ENCODE measurements at places on chromosomes 12 and 14. TPM values are rescaled to one million over a fixed set of nuclear protein-coding genes. Genes with fewer than 3 reads are reported as not detected.
A peak's percentile ranks its signal among the peaks of the same experiment; 100 is the strongest.

GRCh38 chr12:76375470-76375869 lies 27.3 kb upstream of the BBS10 start:
- no peak for DNase-seq

DNA sequence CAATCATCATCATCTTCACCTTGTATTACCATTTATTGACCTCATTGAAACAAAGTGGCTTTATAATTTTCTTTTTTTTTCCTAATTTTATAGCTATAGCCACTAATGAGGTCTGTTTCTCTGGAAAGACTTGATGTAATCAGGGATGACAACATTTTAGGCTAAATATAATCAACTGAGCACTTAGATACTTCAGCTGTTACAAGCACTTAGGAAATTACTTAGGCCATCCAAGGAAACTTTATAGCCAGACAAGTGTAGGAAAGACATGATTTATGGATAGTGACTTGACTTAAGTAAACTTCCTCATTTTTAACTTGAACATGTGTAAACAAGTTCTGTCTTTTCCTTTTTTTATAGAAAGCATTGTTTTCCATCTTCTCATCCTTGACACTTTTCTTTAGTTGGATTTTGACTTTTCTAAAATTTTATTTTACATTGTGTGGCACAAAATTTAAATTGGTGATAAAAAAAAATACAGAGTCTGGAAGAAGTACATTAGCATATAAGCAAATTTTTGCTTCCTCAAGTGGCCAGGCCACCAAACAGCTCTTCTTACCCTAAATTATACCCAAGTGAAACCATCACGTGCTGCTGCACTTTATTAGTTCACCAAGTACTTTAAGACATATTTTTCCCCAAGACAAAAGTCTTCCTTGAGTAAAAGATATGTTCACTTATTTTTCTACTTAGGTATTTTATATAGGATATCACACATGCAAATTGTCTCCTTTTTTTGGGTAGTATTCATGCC lies 15.1 kb downstream of the CPNE8 start:
- no peak for DNase-seq

GRCh38 chr14:95703805-95704204 lies 10.1 kb downstream of the TCL1A start:
- no peak for DNase-seq

DNA sequence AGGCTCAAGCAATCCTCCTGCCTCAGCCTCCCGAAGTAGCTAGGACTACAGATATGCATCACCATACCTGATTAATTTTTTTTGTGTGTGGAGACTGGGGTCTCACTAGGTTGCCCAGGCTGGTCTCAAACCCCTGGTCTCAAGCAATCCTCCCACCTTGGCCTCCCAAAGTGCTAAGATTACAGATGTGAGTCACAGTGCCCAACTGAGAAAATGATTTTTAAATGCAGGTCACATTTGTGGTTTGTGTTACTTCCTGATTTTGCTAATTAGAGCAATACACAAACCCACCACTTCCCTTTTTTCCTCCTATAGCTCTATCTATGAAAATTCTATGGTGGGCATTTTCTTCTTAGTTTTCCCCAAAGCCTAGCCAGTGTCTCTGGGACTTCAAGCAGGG lies 45.5 kb upstream of the TMEM263 start:
- no peak for DNase-seq

- no peak for DNase-seq
Observed at GRCh38 chr12:19852100-19852855, 413.0 kb downstream of the AEBP2 start.

Gene KRT3
- total RNA-seq: not detected

DNA sequence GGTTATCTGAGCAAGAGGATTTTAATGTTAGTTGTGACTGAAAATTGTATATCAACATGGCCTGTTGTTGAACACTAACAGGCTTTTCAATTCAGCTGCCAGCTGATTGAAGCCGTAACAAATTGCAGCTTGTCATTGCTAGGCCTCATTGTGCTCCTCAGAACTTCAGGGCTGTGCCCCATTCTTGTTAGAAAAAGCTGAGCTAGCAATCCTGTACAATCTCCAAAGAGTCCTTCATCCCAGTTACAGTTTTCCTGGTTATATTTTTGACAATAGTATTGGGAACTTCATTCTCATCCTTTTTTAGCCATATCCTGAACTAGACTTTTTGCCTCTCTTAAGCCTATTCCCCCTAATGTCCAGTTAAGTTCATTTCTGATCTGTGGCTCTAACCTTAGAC lies 564.1 kb upstream of the ATXN7L3B start:
- no peak for DNase-seq

- no peak for DNase-seq
Observed at GRCh38 chr12:126761420-126761819, 1505.5 kb upstream of the TMEM132C start.

Gene LRRC23
- total RNA-seq: 7.7 TPM

GRCh38 chr12:28936221-28936620 lies 212.9 kb upstream of the FAR2 start:
- DNase-seq: no peak

DNA sequence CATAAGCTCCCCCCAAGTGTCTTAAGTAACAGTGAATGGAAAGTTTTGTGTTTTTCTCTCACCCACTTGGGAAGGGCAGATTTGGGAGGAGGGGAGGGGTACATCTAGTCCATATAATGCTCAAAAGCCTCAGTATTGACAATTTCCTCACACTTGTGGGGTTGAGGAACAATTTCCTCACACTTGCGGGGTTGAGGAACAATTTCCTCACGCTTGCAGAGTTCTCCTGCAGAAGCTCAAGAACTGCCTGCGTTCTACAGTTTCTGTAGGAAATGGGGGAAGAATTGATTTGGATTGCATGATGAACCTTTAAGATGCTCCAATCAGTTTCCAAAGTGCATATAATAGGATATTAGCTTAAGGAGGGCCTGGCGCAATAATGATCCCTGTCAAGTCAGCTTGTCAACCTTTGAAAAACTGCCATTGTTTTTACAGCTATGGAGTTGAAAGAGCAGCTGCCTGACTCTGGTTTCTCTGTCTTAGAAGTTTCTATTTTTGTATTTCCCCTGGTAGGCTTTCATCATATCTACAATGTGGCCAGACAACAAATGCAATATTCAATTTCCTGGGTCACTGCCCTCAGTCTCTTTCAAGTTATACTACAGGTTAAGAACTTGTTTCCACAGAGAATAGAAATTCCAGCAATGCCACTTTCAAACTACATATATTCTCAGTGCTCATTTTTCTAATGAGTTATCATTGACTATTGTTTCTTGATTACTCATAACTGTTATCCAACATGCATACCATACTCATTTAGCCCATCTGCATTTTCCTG lies 66.5 kb downstream of the PLEKHG7 start:
- DNase-seq: no peak

- DNase-seq: peak; percentile 81
Observed at GRCh38 chr12:108312693-108313189, 26.4 kb downstream of the CMKLR1 start.

Gene ZFHX2
- 1.0 TPM for total RNA-seq

- DNase-seq: no peak
Observed at GRCh38 chr12:51867371-51867770, 18.9 kb upstream of the FIGNL2 start.

DNA sequence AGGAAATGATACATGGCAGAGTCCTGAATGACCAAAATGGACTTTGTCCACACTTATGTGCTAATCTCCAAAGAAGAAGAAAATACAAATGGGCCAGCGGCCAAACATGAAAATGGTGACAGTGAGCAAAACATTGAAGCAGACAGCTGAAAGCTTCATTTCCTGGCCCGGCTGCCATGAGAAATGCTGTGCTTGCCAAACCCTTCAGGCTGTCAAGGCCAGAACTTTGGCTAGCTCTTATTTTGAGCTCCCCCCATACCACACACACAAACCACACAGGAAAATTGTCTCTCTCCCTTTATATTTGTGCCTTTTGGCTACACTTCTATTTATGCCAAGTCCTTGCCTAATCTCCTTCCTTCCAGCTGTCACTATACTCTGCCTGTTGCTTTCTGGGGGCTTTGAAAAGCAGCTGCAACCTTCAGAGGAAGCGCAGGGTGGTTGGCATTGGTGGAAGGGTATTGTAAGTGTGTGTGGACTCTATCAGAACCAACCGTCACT lies 323.8 kb downstream of the RAD51B start:
- peak; percentile 80 for DNase-seq

DNA sequence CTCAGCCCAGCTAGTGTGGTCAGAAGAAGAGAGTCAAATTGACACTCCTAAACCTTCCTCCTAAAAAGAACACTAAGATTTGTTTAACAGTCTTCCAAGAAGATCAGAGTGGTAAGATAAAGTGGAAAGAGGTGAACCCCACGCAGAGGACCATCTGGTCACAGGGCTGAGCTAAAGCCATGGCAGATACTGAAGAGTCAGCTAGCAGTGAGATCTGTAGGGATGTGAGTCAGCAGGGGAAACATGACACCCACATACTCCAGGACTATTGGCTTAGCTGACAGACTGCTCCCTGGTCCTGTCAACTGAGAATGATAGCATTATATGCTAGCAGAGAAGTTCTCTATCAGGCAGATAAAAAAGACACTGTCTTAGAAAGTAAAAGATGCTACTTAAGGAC lies 269.4 kb upstream of the ALG10 start:
- no peak for DNase-seq

Gene VWF
- total RNA-seq: 275 TPM

DNA sequence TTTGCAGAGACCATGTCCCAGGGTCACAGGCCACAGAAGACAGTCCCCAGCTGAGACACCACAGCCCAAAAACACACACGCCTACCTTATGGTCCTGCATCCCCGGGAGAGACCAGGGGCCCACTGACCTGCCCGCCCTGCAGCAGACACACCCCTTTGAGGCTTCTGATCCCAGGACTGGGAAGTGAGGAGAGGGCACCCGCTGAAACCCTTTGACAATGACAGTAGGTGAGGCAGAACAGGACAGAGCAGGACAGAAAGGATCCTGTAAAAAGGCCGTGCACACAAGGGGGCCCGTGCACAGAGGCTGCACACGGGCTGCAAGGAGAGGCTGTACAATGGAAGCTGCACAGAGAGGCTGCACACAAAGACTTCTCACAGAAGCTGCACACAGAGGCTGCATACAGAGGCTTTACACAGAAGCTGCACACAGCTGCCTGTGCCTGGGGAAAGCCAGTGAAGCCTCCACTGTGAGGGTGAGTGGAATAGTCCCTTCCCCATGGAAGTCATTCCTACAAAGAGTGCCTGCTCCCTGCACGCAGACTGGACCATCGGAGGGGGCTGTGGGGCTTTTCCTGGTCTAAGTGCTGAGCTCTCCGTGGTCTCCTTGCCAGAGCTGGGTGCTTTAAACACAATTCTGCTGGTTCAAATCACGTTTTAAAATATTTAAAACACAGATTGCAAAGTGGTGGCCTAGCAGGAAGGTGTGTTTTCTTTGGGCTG lies 16.6 kb upstream of the SFSWAP start:
- DNase-seq: no peak

Gene SERPINA10
- total RNA-seq: not detected

DNA sequence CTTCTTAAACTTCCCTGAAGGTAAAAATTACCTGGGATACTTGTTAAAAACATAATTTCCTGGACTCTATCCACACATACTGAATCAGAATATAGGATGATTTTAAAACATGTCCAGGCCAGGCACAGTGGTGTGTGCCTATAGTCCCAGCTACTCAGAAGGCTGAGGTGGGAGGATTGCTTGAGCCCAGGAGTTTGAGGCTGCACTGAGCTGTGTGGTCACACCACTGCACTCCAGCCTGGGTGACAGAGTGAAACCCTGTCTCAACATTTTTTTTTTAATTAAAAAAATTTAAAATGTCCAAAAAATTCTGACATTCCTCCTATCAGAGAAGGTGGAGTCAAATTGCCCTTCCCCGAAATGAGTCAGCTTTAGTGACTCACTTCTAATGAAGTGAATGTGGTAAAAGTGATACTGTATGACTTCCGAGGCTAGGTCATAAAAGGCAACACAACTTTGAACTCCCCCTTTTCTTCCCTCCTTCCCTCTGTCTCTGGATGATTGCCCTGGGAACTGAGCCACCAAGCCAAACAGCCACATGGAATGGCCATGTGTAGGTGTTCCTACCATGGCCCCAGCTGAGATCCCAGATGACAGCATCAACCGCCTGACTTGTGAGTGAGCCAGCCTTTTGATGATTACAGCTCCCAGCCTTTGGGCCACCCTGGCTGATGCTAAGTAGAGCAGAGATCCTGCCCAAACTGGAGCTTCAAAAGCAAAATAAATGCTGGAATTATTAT lies 36.3 kb downstream of the LIMA1 start:
- peak; percentile 71 for DNase-seq

Gene ABCC9
- 83.1 TPM for total RNA-seq

GRCh38 chr14:84671776-84672175 lies 858.2 kb upstream of the FLRT2 start:
- DNase-seq: no peak

DNA sequence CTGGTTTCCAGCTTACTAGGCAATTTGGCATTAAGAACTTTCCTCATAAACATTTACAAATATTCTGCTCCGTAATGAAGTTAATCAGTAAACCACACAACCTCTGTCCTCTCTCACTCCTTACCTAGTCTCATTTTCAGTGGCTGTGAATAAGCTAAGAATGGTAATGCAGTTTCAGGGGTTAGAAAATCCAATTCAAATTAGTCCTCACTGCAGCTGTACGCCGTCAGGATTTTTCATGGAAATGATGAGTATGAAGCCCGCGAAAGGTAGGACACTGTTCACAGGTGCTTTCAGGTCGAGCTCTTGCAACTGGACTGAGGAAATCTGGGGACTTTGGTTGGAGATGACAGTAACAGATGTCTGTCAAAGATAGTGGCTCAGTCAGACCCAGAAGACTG lies 29.6 kb downstream of the NR1H4 start:
- DNase-seq: no peak

GRCh38 chr12:75917083-75917482 lies 114.5 kb downstream of the PHLDA1 start:
- no peak for DNase-seq

Gene CMA1
- 0.47 TPM for total RNA-seq

DNA sequence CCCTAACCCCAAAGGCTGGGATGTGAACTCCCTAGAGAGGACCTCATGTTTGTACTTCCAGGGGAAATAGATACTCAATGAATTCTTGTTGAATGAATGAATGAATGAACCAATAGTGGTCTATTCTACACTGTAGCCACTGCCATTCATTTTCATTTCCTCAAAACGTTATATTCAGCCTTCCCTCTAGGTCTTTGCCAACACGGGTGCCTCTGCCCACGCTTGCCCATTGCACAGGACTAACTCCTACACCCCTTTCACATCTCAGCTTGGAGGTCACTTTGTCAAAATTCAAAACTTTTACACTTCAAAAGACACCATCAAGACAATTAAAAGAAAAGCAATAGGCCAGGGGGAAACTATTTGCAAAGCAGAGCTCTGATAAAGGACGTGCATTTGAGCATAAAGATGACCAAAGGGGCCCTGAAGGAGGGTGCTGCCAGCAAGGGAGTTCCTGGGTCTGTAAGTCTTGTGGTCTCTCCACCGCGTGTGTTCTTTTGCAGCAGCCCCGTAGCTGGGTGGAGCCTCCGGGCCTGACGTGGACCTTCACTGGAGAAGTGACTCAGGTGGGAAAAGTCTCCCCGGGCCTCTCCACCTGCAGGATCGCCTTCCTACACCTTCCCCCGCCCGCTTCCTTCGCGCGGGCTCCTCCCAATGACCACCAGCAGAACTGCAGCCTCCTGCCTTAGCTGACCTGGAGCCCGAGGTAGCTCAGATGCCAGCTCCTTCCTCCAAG lies 31.5 kb downstream of the TMEM63C start:
- no peak for DNase-seq

Gene CCDC38
- 0.15 TPM for total RNA-seq

Gene SLC41A2
- total RNA-seq: 2.6 TPM

- no peak for DNase-seq
Observed at GRCh38 chr12:107847830-107848229, 73.3 kb downstream of the ASCL4 start.
